Stimulated activated CD8-positive, alpha-beta memory T cell treated with anti-CD3 and anti-CD28 coated beads, Interleukin-4, amount 100 ng/mL, for 24 hours (primary cell): ENCODE measurements at places on chromosomes 11 and 22.

GRCh38 chr11:130815097-130815802 lies 101.0 kb downstream of the SNX19 start:
- DNase-seq, result no peak

- no peak for DNase-seq
These were observed 9.2 kb upstream of the PARVG start for GRCh38 chr22:44171561-44171960.

DNA sequence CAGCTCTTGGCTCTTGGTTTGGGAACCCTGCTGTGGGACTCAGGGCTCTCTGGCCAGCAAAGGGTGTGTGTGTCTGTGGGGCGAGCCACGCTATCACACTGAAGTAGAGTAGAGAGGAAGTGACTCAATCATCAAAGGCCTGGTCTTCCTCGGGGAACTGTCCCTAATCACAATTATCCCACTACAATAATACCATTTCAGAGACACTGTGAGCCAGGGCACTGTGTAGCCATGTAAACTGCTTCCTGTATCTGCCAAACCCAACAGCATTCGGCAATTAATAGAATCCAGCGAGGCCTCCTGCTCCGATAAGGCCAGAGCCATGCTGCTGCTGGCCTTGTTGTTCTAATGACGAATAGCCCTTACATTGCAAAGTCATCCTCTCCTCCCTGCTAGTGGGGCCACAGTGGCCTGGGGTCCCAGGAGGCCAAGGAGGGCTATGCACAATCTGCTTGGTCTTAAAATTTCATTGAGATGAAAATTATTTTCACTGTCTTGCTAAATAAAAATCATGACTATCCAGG lies 49.8 kb upstream of the LMO2 start:
- no peak for DNase-seq

GRCh38 chr22:19730198-19730597 lies 6.9 kb downstream of the GP1BB start:
- DNase-seq, result no peak

DNA sequence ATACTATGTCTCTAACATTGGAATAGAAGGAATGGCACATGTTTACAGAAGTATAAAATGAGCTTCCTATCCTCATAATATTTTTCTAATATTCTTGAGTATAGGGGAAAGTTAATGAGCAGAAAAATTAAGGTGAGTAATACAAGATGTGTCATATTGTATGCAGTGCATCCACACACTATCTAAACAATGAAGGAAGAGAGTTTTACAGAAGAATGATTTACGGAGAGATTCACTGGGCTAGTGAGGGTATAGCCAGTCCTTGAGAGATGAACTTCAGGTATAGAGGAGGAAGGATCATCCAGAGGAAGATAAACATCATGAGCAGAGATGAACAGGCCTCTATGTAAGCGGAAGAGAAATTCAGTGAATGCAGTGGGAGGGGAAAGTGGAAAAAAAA lies 569.0 kb downstream of the CNTN5 start:
- DNase-seq, result no peak

DNA sequence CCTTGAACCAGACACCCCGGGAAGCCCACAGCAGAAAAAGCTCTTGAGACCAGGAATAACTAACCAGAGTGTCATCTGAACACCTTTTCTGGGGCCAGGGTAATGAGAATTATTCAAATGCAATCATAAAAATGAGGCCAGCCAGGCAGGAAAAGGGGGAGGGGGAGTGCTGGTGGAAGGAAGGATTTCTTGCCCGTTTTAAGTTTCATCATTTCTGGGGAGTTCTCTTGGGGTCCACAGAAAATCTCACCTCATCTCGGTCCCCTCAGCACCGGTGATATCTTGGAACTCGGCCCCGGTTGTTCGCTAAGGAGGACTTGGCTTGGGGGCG lies 495 bp upstream of the PKNOX2 start:
- no peak for DNase-seq

GRCh38 chr11:122633219-122633829 lies 22.2 kb upstream of the UBASH3B start:
- no peak for DNase-seq

DNA sequence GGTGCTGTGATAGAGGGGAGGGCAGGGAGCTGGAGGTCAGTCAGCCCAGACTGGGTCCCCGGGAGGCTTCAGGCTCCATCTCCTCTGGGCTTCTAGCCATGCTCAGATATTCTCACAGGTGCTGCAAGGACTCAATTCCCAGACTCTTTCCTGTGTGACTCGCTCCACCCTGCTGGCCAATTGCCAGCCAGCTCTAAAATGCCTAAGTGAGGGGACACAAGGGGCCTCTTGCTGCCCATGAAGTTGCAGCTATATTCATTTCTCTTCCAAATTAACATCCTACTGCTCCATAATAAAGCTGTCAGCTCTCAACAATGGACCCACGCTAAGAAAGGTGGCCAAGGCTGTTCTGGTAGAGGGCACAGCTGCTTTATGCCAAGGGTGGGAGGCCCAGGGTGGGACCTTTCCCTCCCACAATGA lies 101.5 kb downstream of the PLEKHA7 start:
- DNase-seq, result no peak

GRCh38 chr11:120179057-120179672 lies 31.7 kb upstream of the OAF start:
- no peak for DNase-seq

- DNase-seq, result no peak
These were observed 15.1 kb upstream of the SLC3A2 start for GRCh38 chr11:62865635-62866034.

- no peak for DNase-seq
These were observed 68.6 kb upstream of the ATXN10 start for GRCh38 chr22:45602824-45603595.

GRCh38 chr11:114098927-114099326 lies 39.4 kb downstream of the ZBTB16 start:
- no peak for DNase-seq

DNA sequence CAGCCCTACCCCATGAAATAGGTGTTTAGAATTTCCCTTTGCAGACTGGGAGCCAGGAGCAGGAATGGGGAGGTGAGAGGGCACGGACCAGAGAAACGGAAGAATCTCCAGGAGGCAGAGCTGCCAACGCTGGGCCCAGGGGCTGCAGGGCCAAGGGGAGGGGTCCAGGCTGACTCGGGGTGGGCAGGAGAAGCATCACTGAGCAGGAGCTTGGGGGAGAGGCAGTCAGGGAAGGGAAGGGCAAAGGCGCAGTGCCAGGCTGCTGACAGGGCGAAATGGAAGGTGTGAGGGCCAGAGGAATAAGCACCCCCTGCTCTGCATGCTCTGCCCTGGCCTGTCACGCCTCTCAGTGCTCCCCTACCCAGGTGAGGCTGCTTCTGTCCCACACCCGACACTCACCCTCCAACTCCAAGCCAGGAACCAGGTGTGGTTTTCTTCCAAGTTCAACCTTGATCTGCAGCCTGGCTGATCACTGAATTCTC lies 14.5 kb downstream of the LRRC32 start:
- no peak for DNase-seq

DNA sequence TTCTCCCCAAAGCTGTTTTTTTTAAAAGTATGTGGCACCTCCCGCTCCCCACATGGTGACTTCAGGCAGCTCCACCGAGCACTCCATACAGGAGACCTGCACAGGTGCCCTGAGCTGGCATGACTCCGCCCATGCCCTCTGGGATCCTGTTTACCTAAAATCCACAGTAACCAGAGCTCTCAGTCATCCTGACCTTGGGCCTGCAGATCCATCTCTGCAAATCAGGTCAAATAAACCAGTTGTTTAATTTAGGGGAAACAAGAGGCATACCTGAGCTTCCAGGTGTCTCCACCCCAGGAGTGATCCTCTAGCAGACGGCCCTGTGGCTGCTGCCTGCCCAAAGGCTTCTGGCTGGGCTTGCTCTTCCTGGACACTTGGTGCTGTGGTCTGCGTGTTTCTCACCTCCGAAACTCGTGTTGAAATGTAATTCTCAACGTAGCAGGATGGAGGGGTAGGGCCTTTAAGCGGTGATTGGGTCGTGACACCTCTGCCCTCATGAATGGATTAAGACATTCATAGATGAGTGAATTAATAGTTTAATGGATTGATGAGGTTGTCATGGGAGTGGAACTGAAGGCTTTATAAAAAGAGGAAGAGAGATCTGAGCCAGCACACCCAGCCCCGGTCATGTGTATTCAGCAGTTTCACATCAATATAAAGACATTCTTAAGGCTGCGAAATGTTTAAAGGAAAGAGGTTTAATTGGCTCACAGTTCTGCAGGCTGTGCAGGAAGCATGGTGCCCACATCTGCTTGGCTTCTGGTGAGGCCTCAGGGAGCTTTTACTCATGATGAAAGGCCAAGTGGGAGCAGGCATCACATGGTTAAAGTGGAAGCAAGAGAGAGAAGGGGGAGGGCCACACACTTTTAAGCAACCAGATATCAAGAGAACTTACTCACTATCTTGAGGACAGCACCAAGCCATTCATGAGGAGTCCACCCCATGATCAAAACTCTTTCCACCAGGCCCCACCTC lies 34.1 kb downstream of the LINC01488 start:
- no peak for DNase-seq

GRCh38 chr11:9379041-9379440 lies 5.4 kb upstream of the IPO7 start:
- DNase-seq, result no peak

GRCh38 chr22:23108249-23109078 lies 33.3 kb downstream of the RSPH14 start:
- DNase-seq, result no peak

DNA sequence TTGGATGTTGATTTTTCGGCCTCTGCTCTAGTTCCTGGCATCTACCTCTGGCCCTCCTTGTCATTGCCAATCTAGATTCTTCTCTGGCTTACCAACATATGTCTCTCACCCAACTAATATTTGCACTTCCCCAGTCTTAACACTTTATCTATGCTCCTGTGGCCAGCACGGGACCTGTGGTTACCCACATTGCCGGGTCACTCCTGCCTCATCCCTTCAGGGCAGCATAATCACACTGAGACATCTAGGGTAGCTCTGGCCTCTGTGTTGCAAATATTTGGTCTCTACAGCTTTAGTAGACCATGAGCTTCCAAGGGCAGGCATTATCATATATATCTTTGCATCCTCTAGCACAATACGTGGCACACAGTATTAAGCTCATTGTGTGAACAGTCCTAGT lies 182.0 kb upstream of the ARHGAP20 start:
- DNase-seq, result no peak

DNA sequence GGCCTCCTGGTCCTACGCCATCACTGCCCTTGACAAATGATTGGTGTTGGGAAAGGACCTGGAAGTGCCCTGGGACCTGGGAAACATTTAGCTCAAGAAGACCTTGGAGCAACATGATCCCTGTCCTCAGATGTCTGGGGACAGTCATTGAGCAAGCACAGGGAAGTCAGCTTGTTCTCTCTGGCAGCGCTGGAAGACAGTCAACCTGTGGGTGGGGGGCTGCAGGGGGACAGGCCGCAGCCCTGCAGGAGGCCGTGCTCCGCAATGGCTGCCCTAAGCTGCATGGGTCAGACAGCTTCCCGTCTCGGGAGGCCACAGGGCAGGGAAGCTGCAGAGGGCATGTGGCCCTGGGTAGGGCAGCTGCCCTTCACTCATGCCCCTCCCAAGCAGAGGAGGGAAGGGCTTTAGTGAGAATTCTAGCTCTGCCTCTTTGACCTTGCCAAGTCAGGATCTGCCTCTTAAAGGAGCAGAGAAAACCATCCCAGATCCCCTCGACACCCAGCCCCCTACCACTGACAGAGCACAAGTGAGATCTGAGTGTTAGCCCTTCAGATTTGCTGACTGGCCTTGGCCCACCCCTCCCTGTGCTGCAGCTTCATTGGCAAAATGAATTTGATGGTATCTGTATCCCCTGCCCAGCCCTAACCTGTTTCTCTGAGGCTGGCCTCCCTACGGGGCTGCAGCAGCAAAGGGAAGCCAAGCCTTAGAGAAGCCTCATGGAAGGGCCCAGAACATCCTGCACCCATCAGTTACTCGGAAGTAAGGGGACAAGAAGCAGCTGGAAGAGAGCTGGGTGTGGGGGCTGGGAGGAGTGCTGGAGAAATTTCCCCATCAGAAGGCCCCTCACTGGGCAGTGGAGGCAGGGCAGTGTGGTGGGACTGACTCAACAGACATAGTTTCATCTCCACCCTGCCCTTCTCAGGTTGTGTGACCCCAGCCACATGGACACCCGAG lies 6.2 kb upstream of the SREBF2 start:
- DNase-seq, result no peak

DNA sequence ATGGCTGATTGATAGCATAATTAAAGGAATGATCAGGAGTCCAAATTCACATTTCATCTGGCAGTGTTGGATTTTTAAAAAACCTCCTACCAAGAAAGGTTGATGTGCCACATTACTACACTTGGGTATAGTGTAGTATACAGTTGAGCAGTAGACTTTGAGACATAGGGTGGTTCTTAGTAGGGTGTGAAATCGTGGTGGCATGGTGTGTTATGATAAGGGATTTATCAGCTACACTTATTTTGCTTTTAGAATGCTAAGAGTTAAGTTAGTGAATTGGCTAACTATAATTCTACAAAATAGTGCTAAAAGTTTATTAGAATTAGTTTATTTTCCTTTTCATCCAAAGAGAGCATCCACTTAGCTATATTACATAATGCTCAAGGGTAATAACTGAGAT lies 13.1 kb downstream of the TBCEL start:
- no peak for DNase-seq

DNA sequence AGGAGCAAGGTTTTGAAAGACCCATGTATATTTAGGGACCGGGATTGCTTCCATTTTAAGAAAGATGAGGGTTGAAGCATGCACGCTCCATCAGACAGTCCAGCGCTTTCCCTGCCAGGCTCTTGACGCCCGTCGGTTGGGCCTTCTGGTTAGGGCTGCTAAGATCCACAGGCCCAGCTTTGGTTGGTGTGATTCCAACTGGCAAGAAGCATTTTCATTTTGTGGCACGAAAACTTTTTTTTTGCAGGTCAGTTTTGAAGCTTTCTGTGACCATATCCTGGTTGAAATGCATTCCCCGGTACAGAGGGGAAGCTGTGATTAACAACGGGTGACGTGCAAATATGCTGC lies 34.3 kb upstream of the MPPED1 start:
- no peak for DNase-seq

DNA sequence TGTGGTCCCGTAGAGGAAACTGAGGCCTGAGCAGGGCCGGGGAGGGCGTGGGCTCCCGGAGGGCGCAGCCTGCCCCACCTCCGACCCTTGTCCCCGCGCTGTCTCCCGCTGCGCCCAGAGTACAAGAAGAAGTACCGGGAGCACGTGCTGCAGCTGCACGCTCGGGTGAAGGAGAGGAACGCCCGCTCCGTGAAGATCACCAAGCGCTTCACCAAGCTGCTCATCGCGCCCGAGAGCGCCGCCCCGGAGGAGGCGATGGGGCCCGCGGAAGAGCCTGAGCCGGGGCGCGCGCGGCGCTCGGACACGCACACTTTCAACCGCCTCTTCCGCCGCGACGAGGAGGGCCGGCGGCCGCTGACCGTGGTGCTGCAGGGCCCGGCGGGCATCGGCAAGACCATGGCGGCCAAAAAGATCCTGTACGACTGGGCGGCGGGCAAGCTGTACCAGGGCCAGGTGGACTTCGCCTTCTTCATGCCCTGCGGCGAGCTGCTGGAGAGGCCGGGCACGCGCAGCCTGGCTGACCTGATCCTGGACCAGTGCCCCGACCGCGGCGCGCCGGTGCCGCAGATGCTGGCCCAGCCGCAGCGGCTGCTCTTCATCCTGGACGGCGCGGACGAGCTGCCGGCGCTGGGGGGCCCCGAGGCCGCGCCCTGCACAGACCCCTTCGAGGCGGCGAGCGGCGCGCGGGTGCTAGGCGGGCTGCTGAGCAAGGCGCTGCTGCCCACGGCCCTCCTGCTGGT lies 1.9 kb downstream of the NLRP6 start:
- no peak for DNase-seq

GRCh38 chr22:49025791-49026493 lies 801.7 kb downstream of the BRD1 start:
- DNase-seq, result no peak
